ENCODE measurements at places on chromosomes 7 and 10. TPM values are rescaled to one million over a fixed set of nuclear protein-coding genes. Genes with fewer than 3 reads are reported as not detected.

Gene PGAM2
- total RNA-seq: 967 TPM

DNA sequence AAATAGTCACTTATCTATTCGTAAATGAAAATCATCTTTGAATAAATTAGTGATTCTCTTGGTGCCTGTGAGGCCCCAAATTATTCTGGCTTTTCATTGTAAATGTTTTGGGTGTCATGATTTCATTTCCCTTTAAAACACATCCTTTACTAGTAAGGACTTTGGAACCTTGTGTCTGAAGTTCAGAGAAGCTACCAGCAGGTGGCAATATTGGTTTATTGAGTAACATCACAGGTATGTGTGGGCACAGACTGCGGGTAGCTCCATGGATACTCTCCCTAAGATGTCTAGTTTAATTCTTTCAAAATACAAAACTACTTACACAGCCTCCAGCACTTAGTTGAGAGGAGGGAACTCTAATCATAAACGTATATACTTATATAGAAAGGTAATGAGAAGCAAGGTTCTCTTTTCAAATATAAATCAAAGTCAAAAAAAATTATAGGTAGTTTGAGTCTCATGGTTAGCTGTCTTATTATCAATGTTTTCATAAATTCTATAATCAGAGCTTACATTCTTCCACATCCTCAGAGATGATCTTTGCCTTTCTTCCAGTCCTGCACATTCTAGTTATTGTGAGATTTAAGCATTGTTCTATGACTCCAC lies 449.6 kb downstream of the GRM8 start:
- DNase-seq: no peak

GRCh38 chr10:110698782-110699201 lies 54.7 kb downstream of the RBM20 start:
- DNase-seq: peak; percentile 67

DNA sequence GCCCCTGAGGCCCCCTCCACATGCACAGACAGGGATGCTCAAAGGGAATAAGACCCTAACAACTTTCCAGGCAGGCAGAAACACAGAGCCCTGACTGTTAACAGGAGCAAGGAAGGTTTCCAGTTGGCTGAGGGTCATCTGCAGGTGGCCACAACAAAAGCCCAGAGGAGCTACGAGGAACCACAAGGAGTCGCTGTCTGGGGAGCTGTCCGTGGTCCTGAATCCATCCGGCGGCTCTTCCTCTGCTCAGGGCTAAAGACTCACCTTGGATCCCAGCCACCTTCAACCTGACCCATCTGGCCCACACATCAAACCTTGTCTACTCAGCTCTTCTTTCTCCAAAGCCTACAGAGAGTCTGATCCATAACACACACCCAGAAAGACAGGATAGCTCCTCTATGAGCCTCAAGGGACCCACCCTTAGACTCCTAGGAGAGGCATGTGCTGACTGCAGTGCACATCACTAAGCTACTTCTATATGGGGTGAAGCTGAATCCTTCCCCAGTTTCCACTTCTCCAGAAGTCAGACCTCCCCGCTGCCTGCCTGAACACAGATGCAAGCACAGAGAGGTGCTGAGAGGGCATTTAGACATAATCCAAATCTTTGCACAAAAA lies 104.0 kb downstream of the SLIT1 start:
- DNase-seq: peak; percentile 69

- no peak for DNase-seq
Observed at GRCh38 chr7:45402480-45403218, 171.5 kb upstream of the ADCY1 start.

GRCh38 chr7:150379441-150380379 lies 580 bp downstream of the ZNF775 start:
- no peak for DNase-seq

DNA sequence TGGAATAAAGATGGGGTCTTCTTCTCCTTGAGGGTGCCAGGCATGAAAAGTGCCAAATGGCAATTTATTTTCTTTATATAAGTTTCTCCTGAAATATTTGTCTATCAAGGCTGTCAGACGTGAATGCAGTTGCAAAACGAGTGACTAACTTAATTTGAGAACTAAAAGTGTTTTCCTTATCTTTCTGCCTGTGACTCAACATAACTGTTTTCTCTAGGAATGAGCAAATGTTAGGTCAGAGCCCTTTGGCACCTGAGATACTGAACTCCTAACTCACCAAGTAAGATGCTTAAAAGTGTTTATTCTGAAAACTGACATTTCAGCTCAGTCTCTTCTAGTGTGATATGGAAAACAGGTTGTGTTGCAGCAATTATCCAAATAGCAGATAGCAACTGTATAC lies 197.0 kb downstream of the STK31 start:
- DNase-seq: no peak

DNA sequence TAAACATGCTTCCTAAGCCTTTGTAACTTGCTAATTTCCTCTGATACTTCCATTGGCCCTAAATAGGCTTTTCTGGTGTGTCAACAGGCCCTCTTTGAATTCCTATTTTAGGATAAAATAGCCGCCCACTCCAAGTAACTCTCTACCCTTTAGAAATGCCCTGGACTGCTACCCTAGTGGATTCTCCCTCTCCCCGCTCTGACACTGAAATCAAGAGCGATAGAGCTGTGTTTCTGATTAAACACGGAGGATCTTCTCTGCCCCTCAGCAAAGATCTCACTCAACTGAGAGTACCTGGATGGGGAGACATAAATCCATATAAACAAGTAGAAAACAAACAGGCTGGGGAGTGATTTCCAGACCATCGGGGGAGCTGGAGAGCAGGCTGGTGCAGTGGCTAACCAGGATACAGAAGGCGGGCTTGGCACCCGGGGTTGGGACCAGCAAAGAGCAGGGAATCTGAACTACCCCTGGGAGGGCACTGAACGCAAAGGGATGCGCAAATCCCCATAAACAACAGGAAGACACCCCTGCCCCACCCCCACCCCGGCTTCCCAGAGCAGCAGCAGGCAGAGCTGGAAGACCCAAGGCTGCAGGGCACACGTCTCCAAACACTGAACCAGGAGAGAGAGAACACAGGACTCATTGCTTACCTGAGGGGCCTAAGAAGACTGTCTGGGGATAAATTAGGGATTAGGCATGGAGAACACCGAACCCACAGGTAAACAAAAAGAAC lies 2.5 kb downstream of the ASB13 start:
- DNase-seq: no peak

Gene GFRA1
- 6.7 TPM for total RNA-seq

Gene OR2A12
- not detected for total RNA-seq

Gene CRHR2
- total RNA-seq: 0.22 TPM

- no peak for DNase-seq
Observed at GRCh38 chr10:73167458-73167782, 388 bp downstream of the ECD start.

DNA sequence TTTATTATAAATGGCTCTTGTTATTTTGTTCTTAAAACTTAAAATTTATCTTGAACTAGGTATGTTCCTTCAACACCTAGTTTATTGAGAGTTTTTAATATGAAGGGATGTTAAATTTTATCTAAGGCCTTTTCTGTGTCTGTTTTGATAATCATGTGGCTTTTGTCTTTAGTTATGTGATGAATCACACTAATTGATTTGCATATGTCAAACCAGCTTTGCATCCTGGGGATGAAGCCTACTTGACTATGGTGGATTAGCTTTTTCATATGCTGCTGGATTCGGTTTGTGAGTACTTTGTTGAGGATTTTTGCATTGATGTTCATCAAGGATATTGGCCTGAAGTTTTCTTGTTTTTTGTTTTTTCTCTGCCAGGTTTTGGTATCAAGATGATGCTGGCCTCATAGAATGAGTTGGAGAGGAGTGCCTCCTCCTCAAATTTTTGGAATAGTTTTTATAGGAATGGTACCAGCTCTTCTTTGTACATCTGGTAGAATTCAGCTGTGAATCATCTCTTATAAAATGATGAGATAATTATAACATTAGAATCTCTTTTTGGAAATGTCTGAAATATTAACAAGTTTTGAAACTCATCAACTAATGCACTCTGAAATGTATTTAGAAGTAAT lies 78.7 kb upstream of the AGR3 start:
- no peak for DNase-seq

GRCh38 chr7:28315565-28316410 lies 96.5 kb upstream of the CREB5 start:
- DNase-seq: no peak

DNA sequence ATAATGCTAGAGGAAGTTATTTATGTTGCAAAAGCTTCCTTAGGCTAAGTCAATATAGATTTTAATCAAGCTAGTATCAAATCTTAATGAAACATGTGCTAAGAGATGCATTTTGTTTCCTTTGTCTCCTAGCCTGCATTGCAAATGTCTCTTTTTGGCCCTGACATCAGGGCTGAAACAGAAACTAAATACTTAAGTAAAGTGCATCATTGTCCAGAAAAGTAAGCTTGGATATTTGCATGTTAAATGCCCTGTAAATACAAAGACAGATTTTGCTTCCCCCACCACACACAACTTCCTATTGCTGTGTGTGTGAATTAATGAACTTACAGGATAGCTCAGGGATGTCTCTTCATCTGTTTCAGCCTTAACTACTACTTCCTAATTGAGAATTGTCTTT lies 10.0 kb upstream of the STAMBPL1 start:
- DNase-seq: no peak

Gene ACSM6
- not detected for total RNA-seq

DNA sequence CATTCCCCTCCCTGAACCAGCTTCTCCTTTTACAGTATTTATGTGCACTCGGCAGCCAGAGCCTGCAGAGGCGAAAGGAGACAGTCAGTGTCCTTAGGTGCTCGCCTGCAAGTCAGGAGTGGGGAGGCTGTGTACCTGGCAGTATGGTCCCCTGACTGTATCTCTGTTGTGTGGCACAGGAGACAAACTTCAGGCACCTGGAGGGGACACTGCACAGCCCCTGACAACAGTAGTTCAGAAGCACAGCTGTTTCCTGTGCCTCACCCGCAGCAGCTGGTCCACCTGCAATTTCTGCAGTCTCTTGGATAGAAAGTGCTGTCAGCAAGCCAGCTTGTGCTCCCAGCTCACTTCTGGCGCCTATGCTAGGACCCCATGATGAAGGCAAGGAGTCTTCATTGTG lies 73.4 kb upstream of the LAMB4 start:
- no peak for DNase-seq

Gene CLCN1
- not detected for total RNA-seq

GRCh38 chr7:44965937-44966730 lies 12.7 kb downstream of the MYO1G start:
- DNase-seq: no peak
